ENCODE measurements at places on chromosomes 1 and 21. TPM values are rescaled to one million over a fixed set of nuclear protein-coding genes. Genes with fewer than 3 reads are reported as not detected.
A peak's percentile ranks its signal among the peaks of the same experiment; 100 is the strongest.

GRCh38 chr1:32068957-32069588 lies 3.7 kb upstream of the TMEM39B start:
- no peak for DNase-seq

The UBE2U gene
- not detected for total RNA-seq

DNA sequence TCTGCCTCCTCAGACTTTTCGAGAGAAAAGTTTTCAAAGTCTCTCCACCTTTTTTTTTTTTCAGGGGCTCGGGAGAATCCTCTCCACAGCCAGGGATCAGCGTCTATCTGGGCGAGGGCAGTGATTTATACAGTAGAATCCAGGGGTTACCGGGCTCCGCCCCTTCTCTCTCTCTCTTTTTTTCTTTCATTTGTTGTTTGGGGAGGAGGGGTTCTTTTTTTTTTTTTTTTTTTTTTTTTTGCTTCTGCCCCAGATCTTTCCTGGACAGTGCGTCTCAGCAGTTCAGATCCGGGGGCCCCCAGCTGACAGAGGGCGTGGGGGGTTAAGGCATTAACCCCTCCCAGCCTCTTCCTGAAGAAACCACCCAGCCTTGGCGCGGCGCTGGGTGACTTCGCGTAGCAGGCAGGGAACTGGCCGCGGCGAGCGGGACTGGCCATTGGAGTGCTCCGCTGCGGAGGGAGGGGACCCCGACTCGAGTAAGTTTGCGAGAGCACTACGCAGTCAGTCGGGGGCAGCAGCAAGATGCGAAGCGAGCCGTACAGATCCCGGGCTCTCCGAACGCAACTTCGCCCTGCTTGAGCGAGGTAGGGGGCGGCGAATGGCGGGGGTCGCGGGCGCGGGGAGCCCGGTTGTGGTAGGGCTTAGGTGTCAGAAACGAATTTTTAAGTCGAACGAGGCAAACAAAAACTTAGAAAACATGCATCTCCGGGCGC lies at the start of gene S1PR1:
S1PR1 (plus strand) TSS at position 504 of the 713 bp plus-strand sequence. CDS start 1,966 bp downstream, outside the sequence.
- peak; percentile 90 for DNase-seq

DNA sequence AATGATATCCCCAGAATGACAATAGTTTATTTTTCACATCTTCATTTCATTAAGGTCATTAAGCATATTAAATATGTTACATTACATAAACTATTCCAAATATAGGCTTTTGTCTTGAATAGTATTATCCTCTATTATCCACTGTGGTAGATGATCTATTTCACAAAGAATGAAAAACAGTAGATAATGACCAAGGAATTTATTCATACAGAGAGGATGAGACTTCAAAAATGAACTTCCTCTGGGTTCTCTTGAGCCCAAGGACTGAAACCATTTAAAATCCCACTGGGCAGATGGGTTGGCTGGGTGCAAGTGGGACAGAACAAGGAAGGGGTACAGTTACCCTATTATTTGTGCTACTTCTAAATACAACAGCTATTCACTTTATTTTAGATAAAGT lies 33.0 kb downstream of the PTPN14 start:
- DNase-seq = no peak

DNA sequence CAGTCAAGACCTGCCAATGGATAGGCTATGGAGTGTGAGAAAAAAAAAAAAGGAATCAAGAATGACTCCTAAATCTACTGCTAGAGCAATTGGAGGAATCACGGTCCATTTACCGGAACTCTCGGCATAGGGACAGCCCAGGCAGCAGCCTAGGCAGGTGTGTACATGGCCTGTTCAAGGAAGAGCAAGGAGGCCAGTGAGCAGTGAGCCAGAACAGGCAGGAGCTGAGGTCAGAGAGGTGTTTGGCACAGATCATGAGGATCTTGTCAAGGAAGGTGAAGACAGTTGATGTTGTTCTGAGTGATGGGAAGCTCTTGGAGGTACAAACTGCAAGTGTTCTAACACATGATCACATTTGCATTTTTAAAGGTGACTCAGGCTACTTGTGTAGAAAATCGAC lies 40.6 kb upstream of the HHAT start:
- no peak for DNase-seq

GRCh38 chr1:157112186-157112867 lies 12.7 kb upstream of the ETV3L start:
- DNase-seq = no peak

GRCh38 chr1:234106032-234106431 lies 201.6 kb downstream of the SLC35F3 start:
- DNase-seq = no peak

DNA sequence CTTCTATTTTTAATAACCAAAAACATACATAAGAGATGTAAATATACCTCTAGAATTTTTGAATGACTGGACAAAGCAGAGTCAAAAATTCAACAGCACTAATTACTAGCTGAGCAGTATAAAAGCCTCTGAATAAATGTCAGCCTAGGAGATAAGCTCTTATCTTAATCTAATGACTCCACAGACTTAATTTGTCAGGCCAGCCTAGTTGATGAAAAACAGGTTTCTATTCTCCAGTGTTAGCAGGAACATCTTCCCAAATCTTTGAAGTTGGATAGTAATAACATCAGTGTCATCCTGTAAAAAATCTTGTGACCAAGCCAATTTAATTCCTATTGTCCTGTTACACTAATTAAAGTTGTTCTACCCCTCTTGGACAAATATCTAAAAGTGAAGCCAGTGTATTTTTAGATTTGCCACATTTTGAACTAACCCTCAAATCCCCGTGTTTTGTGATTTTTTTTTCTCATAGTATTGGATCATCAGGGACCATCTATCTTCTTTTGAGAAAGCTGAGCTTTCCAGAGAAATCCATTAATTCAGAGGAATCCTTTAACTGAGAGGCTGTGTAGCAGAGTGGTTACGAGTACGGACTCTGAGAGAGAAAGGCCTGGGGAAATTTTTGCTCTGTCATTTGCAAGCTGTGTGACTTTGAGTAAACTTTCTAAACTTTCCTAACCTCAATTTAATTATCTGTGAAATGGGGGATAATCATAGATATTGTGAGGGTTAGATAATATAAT lies 41.2 kb downstream of the LMO4 start:
- no peak for DNase-seq

DNA sequence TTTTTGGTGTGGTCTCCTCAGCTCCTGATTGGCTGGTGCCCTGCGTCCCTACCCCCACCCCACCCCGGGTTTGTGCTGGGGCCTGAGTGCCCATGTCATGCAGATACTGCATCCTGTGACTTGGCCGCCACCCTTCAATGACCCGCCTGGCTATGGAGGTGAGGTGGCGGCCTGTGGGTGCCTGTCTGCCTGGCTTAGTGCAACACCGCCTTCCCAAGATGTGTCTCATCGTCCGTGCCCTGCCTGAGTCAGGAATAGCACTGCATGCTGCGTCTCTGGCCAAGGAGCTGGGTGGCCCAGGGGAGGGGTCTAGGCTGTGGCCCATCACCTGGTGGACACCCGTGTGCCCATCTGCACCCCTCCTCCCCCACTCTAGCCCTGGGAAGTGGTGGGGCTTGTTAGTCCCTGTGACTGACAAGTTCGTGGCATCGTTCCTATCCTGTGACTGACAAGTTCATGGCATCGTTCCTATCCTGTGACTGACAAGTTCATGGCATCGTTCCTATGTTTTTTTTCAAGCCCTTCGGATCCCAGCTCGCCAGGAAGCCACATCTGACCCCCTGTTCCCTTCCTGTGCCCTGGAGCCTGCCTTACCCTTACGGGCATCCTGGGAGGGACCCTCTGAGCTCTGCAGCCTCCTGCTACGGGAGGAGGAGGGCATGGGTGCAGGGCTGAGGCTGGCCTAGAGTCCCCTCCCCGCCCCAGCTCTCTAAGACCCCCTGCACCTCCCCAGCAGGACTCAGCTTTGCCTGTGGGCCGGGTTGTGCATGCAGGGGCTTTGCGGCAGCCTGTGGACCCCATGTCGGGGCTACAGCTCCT lies 7.5 kb downstream of the SLX9 start:
- no peak for DNase-seq

The TNFRSF1B gene
- 21.1 TPM for total RNA-seq

GRCh38 chr1:203304391-203304918 lies 864 bp upstream of the BTG2 start:
- DNase-seq = no peak

DNA sequence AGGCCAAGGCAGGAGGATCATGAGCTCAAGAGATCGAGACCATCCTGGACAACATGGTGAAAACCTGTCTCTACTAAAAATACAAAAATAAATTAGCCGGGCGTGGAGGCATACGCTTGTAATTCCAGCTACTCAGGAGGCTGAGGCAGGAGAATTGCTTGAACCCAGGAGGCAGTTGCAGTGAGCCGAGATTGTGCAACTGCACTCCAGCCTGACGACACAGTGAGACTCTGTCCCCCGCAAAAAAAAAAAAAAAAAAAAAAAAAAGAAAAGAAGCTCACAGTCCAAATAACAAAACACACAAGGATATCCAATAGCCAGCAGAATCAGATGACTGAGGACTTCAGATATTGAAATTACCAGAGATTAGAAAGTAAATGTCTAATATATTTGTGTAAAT lies 11.8 kb downstream of the AHCTF1 start:
- no peak for DNase-seq

DNA sequence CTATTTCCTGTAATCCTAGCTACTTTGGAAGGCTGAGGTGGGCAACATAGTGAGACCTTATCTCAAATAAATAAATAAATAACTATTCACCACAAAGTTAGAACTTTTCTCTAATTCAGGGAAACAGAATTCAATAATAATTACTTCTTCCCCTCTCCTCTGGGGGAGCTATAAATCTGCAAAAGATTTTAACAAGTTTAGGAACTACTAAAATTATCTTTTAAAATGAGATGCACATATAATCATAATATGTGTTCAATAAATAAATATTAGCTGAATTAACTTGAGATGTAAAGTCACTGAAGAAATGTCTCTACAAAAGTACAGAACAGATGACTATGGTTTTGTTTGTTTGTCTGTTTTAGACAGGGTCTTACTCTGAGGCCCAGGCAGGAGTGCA lies 14.1 kb downstream of the WDR47 start:
- no peak for DNase-seq

GRCh38 chr1:81006502-81006901 lies 794.2 kb upstream of the ADGRL2 start:
- no peak for DNase-seq

DNA sequence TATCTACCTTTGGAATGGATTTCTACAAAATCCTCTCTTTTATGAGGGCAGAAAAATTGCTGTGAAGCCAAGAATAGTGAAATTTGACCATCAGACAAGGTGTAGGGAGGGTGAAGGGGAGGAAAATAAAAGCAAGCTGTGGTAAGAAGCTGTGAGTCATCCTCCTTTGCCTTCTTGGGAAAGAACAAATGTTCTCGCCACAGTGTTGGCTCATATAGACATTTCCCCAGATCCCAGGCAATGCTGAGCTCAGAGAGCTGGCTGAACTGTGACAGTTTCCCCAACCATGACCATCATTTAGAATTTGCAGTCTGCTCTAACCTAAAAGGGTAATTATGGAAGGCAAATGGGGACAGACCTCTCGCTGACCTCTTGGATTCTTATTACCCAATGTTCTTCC lies 235.4 kb downstream of the PBX1 start:
- DNase-seq = no peak

GRCh38 chr1:10380594-10381275 lies 18.1 kb upstream of the PGD start:
- DNase-seq = peak; percentile 40

DNA sequence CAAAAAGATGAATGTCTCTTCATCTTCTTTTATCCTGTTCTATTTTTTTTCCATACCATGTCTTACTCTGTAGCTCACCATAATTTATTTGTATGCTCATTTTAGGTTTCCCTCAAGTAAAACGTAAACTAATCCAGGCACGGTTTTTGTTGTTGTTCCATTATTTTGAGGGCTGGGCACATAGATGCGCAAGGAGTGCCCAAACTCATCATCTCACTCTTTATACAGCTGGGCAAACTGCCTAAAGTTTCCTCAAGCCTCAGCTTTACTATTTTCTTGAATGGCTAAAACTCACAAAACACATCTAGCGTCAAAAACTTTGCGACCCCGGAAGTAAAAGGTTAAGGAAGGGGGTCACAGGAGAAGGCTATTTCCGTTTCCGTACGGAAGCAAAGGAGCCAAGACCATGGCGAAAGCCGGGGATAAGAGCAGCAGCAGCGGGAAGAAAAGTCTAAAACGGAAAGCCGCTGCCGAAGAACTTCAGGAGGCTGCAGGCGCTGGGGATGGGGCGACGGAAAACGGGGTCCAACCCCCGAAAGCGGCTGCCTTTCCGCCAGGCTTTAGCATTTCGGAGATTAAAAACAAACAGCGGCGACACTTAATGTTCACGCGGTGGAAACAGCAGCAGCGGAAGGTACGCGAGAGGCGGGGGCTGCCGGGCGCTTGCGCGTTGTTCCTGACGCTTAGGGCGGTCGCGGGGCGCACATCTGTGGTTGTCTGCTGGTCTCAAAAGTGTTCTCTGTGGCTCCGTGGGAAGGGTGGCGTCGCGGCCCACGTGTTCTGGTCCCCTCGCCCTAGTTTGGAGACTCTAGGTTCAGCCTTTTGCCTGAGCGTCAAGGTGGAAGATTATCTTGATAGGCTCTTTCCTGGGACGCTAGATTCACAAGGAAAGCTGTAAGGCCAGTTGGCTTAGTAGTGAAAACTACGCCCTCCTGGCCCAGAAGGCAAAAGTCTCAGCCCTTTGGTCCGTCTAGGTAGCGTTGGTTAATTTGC lies at the start of gene RPF1:
RPF1 (plus strand) TSS at position 391 of the 993 bp plus-strand sequence; CDS start at position 407, 16 bp downstream.
- DNase-seq = peak; percentile 29

GRCh38 chr1:25675729-25676476 lies 59.3 kb downstream of the MAN1C1 start:
- DNase-seq = no peak

DNA sequence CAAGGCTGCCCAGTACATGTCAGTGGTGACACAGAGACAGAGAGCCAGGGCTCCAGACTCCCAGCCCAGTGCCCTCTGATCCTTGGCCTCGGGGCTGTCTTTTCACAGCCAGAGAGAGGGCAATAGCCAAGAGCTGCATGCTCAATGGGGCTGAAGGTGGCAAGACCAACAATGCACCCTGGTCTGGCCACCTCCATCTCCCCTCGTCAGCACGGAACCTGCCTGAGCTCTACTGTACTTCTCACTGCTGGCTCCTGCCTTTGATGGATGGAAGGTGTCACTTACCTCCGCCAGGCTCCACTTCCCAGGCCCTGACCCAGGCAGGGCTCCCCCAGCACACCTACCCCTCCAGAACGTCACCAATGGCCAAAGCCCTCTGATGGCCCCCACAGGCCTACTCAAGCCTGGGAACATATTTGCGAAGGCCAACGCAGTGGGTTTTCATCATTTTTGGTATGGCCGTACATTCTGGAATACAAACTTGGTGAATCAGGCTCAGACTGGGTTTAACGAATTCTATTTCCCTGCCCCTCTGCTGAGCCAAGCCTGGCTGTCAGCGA lies 88.1 kb downstream of the DMRTB1 start:
- no peak for DNase-seq

DNA sequence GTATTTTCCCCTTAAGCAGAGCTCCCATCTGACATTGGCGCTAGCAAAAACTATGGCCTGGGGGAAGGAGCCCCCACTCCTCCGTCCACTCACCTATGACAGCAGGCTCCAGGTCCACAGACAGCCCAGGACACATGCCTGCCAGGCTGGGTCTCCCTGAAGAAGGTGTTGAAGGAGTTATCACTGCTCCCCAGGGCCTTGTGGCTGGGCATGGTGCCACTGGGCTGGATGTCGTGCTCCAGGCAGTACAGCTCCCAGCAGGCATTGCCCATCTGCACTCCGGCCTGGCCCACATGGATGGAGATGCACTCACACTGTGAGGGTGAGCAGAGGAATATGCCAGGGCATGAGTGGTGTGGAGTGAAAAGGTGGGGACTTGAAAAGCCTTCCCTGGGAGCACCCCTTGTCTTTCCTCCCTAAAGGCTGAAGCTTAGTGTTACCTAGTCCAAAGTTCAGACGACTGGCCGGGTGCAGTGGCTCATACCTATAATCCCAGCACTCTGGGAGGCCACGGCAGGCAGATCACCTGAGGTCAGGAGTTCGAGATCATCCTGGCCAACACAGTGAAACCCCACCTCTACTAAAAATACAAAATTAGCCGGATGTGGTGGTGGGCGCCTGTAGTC lies 30.0 kb downstream of the RABIF start:
- DNase-seq = no peak

Measured in pulmonary artery endothelial cell (primary cell).